Fibroblast of mammary gland (primary cell): ENCODE measurements at places on chromosomes 4 and X.
A peak's percentile ranks its signal among the peaks of the same experiment; 100 is the strongest.

- no peak for DNase-seq
These were observed 87.8 kb downstream of the FIP1L1 start for GRCh38 chr4:53465281-53465680.

DNA sequence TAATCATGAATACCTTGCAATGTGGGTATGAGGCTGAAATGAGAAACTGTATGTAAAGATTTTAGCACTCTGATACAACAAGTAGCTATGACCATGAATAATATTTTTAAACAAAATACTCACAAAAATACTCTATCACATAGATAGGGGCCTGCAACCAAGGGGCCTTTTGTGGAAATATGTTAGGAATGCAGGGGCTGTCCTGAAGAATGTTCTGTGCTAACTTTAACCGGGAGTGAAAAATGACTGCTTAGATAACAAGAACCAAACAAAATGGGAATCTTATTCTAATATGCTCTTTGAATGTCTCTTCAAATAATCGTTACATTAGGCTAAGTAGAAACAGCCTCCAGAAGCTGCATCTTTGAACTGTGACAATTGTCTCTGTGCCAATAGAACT is 37.9 kb upstream of the GYPA start:
- no peak for DNase-seq

GRCh38 chr4:185825737-185826136 is 13.7 kb upstream of the SORBS2 start:
- no peak for DNase-seq

DNA sequence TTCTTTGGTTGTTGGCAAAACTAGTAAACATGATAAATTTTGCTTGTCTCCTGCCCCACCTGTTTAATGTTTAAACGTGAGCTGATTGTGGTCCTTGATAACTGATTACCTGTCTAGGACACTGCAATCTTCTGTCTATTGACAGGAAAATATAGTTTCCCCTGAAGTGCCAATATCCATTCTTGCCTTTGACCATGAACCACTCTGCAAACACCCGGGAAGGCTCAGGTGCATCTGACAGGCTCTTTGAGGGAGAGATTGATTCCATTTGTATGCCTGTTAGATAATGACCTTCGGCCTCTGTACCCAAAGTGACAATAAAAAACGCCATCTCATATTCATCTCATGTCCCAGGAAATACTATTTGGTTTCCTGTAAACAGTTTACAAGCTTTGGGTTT is 453.0 kb downstream of the CENPC start:
- no peak for DNase-seq

GRCh38 chr4:17060230-17060629 is 161.8 kb upstream of the LDB2 start:
- peak; percentile 48 for DNase-seq

DNA sequence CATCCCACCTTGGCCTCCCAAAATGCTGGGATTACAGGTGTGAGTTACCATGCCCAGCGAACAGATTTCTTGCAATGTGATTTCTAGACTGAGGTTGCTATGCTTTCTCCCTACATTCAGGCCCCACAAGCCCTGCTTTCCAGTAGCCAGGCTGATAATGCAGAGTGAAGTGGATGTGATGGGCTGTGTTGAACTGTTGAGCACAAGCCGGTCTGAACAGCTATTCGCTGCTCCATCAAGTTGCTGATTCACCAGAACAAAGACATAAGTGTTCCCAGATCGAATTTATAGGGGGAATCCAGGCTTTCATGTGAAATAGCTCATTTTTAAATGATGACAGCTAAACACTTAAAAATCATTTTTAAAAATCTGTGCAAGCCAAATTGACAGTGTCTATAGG is 8.0 kb downstream of the NIPAL1 start:
- no peak for DNase-seq

- no peak for DNase-seq
These were observed 215.0 kb downstream of the SCFD2 start for GRCh38 chr4:53150631-53151488.

DNA sequence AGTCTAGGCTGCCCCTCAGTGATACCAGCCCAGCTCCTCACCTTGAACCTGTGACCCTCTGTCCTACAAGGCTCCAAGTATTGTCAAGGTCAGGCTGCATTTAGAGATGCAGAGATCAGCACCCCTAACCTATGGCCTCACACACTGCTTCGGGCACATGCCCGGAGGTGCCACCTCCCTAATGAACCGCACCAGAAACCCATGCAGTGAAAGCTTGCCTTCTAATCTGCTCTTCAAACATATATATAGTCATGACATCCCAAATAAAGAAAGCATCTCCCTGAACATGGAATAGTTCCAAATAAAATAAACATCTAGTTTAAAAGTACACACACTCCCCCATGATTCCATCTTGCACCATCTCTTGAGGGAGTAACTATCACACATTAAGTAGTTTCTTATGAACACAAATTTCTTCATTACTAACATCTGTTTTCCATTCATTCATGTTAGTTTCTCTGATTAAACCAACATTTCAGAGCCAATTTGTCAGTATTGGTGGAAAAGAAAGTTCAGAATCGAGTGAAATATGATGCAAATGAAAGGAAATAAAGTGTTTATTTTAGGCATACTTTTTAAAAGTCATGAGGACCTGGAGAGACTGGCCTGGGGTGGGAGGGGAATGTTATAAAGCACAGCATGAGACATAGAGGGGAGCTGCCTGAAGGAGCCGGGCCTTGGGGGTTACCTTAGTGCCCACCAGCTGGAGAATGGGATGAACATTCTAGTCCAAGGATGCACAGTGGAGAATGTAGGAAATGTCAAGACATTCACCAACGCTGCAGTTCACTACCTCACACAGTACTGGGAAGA is 19.2 kb downstream of the CC2D2A start:
- DNase-seq: peak; percentile 95

DNA sequence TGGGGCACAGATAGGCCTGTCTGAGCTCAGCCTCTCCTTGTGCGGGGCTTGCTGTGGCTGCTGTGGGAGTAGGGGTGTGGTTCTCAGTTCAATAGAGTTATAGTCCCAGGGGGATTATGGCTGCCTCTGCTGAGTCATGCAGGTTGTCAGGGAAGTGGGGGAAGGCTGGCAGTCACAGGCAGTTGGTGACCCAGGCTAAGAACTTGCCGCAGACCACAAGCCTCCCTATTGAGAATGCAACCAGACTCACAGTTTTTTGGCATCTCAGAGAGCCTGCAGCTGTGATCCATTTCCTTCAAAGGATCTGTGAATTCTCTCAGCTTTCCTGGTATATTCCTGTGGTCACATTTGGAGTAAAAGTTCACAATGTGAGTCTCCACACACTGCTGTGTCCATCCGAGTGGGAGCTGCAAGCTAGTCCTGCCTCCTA is 364.9 kb downstream of the ZNF674 start:
- peak; percentile 89 for DNase-seq

DNA sequence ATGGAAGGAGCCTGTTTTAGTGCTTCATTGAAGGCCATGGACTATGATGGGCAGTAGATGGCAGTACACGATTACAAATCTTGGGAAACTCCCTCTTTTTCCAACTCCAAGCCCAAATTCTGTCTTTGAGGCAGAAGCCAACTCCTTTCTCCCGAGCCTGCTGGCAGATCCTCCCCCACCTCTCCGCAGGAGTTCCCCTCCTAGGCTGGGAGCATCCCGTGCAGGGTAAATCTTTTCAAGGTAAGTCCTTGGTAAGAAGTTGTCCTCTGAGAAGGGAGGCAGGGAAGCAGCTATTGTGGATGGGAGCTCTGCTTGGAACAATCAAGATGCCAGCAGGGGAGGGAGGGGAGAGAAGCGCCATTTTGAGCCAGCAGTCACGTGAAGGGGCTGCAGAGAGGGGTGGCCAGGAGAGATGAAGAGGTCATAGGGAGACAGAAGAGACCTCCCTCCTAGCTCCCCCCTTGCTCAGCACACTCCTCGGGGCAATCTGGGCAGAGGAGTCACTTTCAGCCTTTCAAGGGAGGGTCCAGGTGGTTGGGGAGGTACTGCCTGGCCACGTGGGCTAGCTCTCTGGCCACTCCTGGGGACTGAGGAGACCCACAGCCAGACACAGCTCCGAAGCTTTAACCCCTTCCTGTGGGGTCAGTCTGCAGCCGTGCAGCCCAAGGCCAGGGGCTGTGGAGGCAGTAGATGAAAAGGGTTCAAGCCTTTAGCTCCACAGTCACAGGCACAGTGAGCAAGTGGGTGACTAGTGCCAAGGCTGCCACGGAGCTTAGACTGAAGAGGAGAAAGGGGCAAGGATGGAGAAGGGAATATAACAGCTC is 9.6 kb downstream of the CC2D2A start:
- DNase-seq: peak; percentile 91

- DNase-seq: peak; percentile 7
These were observed 29.8 kb downstream of the DCAF8L2 start for GRCh38 chrX:27619975-27620374.

- peak; percentile 65 for DNase-seq
These were observed 2.4 kb upstream of the NBDY start for GRCh38 chrX:56726605-56727004.
